Activated gamma-delta T cell treated with anti-CD3 and anti-CD28 coated beads, Interleukin-2, amount 50 U/mL, for 16 hours (primary cell): ENCODE measurements at places on chromosomes 4 and X.

- no peak for DNase-seq
Observed at GRCh38 chr4:53100501-53101190, 238.5 kb downstream of the RASL11B start.

DNA sequence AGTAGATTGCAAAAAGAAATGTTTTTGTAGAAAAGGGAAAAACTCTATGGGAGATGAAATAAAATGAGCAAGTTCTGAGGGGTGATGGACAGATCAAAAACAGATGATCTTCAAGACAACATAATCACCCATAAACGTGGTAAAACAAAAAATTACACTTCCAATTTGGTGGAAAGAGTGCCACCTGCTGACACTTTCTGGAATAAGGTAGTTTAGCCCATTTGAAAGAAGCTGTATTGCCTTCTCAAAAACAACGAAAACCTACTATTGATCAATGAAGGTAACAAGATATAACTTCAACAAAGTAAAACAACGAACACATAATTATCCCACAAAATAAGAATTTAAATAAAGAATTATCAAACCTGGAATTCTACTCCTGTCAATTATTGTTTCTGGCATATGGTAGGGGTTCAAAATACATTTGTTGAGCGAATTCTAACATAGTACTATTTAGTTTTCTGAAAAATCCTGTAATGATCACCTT is 2.5 kb downstream of the COQ2 start:
- DNase-seq: peak; percentile 44

GRCh38 chrX:96776966-96777365 is 92.3 kb downstream of the DIAPH2 start:
- DNase-seq: no peak

DNA sequence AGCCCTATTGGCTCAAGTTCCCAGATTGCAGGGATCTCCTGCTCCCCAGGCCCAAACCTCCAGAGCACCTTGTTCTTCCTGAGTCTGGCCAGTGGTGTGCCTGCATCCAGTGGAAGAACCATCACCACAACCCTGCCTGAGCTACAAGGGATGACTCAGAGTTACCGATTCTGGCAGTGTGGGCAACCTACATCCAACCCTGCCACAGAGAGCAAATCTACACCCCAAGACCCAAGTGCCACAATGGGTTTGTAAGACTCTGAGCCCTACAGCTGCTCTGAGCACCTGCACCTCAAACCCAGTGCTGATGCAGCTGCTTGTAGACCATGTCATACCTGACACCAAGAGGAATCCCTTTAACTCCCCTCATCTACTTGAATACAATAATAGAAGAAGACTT is 110.0 kb downstream of the SOWAHB start:
- DNase-seq: no peak

GRCh38 chrX:119853444-119853843 is 681 bp upstream of the UPF3B start:
- no peak for DNase-seq

DNA sequence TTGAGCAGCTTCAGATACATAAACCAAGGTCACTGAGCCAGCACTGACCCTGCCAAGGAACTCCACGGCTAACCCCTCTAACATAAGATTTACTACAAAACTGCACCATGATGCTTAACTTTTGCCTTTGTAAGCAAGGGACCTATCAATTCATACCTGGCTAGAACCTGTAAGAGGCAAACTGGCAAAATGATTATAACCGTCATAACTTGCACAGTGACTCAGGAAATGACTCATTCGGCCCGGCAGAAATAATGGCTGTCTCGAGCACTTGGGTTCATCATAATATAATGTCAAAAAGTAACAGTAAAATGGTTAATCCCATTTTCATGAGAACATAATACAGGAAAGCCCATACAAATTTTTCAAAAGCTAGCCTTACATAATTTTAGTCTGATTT is 17.2 kb downstream of the RASGEF1B start:
- no peak for DNase-seq

DNA sequence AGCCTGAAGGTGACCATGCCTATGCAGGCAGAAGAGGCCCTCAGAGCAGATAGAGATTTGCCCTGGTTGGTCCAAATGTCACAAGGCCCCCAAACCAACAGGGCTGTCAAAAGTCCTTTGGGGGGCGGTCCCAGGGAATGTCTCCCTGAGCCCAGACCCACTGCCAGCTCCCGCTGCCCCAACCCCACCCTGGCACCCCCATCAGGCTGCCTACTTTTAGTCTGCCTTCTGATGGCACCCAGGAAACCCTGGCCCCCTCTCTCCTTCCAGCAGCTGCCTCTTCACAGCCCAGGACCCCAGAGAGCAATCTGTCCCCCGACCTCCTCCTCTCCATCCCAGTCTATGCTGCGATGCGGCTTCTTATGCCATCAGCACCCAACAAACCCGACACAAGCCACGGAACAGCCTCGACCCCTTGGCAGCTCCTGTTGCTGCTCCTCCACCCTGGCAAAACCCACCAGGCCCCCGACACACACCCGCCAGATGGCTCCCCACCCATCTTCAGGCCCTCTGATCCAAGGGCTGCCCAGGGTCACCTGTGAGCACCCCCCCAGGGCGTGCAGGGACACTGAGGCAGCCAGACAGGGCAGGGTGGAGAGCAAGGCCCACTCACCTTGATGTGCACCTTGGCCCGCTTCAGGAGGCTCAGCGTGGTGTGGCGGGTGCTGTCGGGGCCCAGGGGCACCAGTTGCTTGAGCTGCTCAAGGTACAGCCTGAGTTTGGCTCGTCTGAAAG is 9.9 kb downstream of the MXD4 start:
- no peak for DNase-seq

GRCh38 chr4:122921971-122922876 is at the start of gene NUDT6:
TSS of gene NUDT6 (minus strand) at chr4:122922597. CDS start at chr4:122922572, 25 bp downstream.
- no peak for DNase-seq

DNA sequence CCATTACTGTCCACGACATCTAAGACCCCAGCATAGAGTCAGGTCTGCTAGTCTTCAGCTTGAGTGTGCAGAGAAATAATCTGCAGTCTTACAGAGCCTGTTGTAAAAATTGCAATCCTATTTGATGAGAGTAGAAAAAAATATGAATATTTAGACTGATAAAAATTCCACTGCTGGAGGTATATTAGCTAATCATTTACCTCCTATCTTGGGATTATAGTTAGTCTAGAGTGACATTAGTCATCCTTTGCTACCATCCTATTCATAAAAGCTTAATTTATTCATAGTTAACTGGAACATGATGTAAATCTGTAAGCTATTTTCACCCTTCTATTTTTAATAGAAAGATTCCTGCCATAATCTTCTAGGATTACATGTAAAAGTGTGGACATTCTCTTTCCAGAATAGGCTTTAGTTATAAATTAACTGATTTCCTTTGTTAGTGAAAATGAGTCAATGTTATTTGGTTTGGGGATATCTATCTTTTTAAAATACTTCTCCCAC is 26.7 kb downstream of the C4orf54 start:
- DNase-seq: no peak

DNA sequence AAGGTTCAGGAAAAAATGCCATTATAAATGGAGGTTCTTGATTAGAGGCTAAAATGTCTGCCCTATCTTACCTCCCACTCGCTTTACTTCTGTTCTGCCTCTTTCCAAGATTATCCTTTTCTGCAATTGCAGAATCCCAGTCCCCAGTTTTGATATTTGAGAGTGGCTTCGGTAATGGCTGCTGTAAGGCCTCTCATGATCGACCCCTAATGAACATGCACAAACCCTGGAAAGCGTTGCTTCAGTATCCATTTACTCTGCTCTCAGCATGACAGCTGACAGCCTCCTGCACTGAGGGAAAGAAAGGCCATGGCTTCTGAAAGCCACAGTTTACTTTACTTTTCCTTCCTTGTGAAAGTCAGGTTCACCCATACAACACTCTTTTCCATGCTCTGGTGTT is 325.4 kb upstream of the GALNT7 start:
- DNase-seq: no peak

DNA sequence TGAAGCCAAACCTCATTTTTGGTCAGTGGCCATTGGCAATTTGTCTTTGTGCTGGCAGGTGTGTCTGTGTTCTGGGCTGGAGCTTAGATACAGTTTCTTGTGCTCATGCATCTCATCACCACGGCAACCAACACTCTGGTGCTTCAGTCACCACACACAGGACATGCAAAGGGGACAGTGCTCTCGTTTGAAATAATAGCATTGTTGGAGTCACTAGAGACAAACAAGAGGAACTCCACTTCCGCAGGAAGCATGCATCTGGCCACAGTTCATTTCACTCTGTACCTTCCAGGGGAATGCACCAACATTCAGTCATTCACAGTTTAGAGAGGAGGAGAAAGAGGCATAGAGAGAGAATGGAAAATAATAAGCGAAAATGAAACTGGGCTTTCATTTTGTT is 267.4 kb downstream of the ANK2 start:
- DNase-seq: no peak

DNA sequence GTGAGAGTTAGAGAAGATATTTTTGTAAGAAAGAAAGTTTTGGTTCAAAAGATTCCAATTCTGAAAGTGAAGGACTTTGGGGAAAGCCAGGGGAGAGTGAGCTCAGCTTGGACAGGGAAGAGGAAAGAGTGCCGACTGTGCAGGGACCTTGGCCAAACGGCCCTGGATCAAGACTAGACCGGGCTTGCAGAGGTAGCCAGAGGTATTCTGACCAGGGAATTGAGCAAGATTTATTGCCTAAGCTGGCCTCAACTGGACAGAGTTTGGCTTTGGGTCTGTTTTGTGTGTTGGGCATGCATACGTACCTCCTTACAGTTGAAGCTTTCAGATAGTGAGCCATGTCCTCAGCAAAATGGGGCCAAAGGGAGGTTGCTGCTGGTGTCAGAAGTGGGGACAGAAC is 11.6 kb downstream of the PLAC1 start:
- DNase-seq: no peak

GRCh38 chr4:79823148-79823763 is 249.8 kb downstream of the ANTXR2 start:
- no peak for DNase-seq

DNA sequence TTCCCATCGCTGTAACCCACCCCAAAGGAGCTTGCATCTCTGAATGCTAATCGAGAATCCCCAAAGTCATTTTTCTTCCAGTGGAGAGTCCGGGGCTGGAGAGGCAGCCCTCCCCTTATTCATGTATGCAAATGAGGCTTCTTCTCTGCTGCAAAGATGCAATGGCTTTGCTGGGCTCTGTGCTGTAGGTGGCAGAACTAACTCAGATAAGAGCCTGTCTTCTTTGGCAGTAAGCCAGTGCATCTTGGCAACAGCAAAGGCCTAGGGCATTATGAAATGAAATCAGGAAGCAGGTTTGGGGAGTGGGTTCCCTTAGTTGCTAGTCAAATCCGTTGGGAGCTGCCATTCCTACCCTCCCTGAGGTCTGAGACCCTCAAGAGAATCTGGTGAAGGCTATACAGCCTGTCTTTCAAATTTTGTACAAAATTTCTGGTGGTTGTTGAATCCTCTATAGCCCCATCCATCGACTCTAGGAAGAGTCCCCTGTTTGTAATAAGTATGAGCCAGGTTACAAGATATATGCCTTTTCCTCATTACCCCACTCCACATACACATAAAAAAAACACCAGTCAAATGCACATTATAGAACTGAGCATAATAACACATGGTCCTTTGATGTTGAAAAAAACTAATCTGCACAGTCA is 290.6 kb upstream of the TAPT1 start:
- DNase-seq: no peak

DNA sequence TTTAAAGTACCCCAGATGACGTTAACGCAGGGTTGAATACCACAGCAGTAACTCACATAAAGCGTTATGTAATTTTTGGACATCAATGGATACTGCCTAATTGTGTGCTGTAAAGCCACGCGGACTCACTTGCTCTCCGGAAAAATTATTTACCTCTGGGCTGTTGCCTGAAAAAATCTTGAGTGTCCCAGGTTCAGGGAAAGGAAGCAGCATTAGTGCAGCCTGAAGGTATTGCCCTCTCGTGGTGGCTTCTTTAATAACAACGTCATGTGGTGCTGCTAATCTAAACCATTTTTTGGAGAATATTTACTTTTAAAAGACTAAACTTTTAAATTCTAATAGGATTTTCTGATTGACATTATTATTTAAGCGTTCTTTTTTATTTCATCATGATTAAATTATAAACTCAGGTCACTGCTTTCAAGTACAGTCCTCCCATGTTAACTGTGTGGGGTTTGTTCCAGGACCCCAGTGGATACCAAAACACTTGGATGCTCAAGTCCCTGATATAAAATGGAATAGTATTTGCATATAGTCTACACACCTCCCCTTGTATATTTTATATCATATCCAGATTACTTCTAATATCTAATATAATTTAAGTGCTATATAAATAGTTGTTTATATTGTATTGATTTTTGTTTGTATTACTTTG is 384.8 kb downstream of the FAM133A start:
- DNase-seq: no peak

GRCh38 chrX:47707031-47707780 is 48.2 kb upstream of the UXT start:
- DNase-seq: no peak

- no peak for DNase-seq
Observed at GRCh38 chr4:48901196-48901595, 5.4 kb downstream of the OCIAD2 start.

DNA sequence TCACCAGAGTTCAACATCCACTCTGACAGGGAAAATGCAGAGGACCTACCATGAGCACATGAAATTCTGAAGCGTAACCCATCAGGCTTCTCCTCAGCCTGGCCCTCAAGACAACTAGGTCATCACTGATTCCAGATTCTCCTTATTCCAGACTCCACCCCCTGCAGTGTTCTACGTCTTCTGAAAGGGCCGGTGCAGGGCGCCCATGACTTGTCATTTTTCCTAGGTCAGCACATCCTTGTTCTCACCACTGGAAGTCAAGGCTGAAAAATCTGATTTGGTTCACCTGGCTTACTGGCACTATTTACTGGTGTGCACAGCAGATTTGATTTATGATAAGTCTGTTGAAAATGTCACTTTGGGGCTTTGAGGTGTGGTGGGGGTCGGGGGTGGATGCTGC is 140.9 kb upstream of the KLF3 start:
- DNase-seq: no peak

DNA sequence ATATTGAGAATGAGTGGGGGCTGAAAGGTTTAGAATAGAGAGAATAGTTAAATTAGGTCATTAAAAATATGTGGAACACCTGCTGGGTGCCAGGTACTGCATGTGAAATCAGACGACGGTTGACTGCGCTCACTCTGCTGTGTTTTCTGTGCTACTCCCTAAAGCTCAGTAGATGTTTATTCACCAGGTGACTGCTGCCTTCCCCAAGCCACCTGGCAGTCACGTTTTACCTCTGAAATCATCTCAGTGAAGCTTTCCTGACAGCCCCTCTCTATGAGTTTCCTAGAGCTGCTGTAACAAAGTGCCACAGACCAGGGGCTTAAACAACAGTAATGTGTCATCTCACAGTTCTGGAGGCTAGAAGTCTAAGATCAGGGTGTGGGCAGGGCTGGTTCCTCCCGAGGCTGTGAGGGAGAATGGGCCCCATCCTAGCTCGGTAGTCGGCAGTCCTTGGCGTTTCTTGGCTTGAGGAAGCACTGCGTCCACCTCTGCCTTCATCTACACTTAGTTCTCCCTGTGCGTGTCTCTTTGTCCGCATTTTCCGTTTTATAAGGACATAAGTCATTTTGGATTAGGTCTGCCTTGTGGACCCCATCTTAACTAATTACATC is 25.3 kb downstream of the ADD1 start:
- no peak for DNase-seq

- no peak for DNase-seq
Observed at GRCh38 chr4:8532245-8532781, 47.9 kb upstream of the GPR78 start.
